IgD-negative memory B cell (primary cell): ENCODE measurements at places on chromosomes 6 and 20. TPM values are rescaled to one million over a fixed set of nuclear protein-coding genes. Genes with fewer than 3 reads are reported as not detected.

The PMEPA1 gene
- polyA plus RNA-seq, result 7.0 TPM

The CDC25B gene
- polyA plus RNA-seq, result 20.0 TPM

The KHDC1L gene
- polyA plus RNA-seq, result not detected

The CPXM1 gene
- 1.1 TPM for polyA plus RNA-seq

The GRM1 gene
- not detected for polyA plus RNA-seq
